Activated CD8-positive, alpha-beta memory T cell treated with anti-CD3 and anti-CD28 coated beads for 36 hours (primary cell): ENCODE measurements at places on chromosomes 2 and 18. TPM values are rescaled to one million over a fixed set of nuclear protein-coding genes. Genes with fewer than 3 reads are reported as not detected.

Gene SLC8A1
- total RNA-seq, result 0.23 TPM

Gene SEH1L
- total RNA-seq, result 136 TPM

Gene STK17B
- total RNA-seq, result 129 TPM

Gene MTCL1
- total RNA-seq, result 0.92 TPM

Gene FTCDNL1
- total RNA-seq, result 4.6 TPM

Gene RUFY4
- total RNA-seq, result not detected

Gene MDH1
- total RNA-seq, result 214 TPM

Gene CAPN14
- total RNA-seq, result 0.29 TPM

Gene OTX1
- total RNA-seq, result 0.13 TPM

Gene CBLN2
- total RNA-seq, result not detected

Gene CD8B2
- total RNA-seq, result 4.2 TPM

Gene RFX8
- total RNA-seq, result 0.11 TPM

Gene ACTG2
- 0.13 TPM for total RNA-seq

Gene ABHD3
- 27.5 TPM for total RNA-seq

Gene LRRTM4
- not detected for total RNA-seq

Gene MYCN
- not detected for total RNA-seq

Gene POTEI
- total RNA-seq, result not detected

Gene REG1B
- total RNA-seq, result not detected

Gene SNTG2
- 1.1 TPM for total RNA-seq

Gene NETO1
- not detected for total RNA-seq

Gene DNAJC5G
- total RNA-seq, result not detected

Gene RNPEPL1
- total RNA-seq, result 51.7 TPM

Gene DTNA
- total RNA-seq, result not detected

Gene GPBAR1
- total RNA-seq, result 0.38 TPM

Gene SPEG
- total RNA-seq, result 0.78 TPM

Gene UGT1A3
- total RNA-seq, result not detected

Gene KLF7
- total RNA-seq, result 5.2 TPM

Gene C2orf72
- 0.34 TPM for total RNA-seq

Gene FAM237A
- not detected for total RNA-seq

Gene SLC5A7
- total RNA-seq, result not detected

Gene C2orf78
- not detected for total RNA-seq

Gene ZNF513
- 9.5 TPM for total RNA-seq

Gene CRYBA2
- total RNA-seq, result not detected

Gene REG3G
- not detected for total RNA-seq

Gene COL5A2
- total RNA-seq, result 1.4 TPM

Gene PXDN
- 1.4 TPM for total RNA-seq
